ENCODE measurements at places on chromosomes 4 and X. TPM values are rescaled to one million over a fixed set of nuclear protein-coding genes. Genes with fewer than 3 reads are reported as not detected.

GRCh38 chr4:140754918-140755773 is 1.0 kb downstream of the TBC1D9 start:
- no peak for DNase-seq

GRCh38 chr4:6217716-6218381 is 17.5 kb upstream of the JAKMIP1 start:
- no peak for DNase-seq

DNA sequence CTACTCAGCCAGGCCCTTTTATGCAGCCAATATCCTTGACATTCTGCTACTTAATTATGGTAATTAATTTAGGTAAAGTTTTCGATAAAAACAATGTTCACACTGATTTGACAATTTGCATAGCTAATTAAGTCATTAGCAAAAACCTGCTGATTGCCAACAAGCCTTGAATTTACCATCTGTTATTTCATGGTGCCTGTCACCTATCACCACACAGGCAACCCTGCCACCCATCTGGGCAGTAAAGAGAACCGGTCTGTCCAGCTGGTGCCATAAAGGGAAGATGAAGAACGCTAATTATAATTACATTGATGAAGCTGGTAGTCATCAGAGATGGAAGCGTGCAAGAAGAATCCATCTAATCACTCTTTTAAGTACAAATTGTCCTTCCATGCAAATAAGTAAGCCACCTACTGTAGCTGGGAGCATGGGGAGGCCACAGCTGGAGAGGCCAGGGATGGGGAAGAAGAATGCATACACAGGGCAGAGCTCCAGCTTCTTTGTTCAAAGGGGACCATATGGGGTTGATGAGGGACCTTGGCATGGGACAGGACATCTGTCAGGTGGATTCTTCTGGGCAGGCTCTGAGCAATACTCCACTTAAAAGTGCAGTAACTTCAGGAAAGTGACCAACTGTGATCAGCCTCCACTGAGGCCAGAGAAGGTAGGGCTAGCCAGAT is 277.3 kb upstream of the TAPT1 start:
- DNase-seq, result no peak

DNA sequence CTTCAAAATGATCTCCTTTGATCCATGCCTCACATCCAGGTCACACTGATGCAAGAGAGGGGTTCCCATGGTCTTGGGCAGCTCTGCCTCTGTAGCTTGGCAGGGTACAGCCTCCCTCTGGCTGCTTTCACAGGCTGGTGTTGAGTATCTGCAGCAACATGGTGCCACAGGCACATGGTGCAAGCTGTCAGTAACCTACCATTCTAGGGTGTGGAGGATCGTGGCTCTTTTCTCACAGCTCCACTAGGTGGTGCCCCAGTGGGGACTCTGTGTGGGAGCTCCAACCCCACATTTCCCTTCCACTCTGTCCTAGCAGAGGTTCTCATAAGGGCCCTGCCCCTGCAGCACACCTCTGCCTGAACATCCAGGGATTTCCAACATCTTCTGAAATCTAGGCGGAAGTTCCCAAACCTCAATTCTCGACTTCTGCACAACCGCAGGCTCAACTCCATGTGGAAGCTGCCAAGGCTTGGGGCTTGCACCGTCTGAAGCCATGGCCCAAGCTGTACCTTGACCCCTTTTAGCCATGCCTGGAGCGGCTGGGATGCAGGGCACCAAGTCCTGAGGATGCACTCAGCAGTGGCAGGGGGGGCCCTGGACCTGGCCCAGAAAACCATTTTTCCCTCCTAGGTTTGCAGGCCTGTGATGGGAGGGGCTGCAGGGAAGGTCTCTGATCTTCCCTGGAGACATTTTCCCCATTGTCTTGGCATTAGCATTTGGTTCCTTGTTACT is 137.8 kb upstream of the NUDT6 start:
- DNase-seq, result no peak

DNA sequence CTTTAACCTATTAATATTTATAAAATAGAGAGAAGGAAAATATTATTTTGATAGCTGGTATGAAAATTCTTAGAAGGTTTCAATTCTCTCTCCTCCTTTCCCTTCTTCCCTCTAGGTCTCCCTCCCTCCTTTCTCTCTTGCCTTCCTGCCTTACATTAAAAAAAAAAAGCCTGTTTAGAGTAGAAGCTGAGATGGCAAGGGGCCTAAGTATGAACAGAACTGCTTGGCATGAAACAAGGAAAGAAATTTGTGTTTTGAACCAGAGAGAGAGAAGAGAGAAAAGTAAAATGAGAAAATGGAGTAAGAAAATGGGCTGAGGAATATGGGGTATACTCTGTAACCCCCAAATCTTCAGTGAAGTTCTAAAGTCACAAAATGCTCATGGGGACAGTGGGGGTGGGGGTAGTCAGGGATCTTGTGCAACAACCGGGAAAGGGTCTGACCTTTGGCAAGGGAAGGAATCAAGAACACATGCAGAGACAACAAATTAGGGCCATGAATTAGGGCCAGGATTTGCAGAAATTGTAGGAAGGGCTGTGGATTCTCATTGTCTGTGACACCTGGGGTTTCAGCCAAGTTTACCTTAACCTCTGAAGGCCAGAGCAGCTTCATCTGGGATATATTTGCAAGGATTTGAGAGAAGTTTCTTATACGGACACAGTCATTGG is 30.6 kb downstream of the SUPT20HL2 start:
- DNase-seq, result no peak

- no peak for DNase-seq
These were observed 13.3 kb upstream of the SCD5 start for GRCh38 chr4:82811838-82812341.

- DNase-seq, result no peak
These were observed 24.5 kb downstream of the CETN2 start for GRCh38 chrX:152806035-152806434.

GRCh38 chrX:31320740-31321139 is 248.9 kb upstream of the FTHL17 start:
- DNase-seq, result no peak

DNA sequence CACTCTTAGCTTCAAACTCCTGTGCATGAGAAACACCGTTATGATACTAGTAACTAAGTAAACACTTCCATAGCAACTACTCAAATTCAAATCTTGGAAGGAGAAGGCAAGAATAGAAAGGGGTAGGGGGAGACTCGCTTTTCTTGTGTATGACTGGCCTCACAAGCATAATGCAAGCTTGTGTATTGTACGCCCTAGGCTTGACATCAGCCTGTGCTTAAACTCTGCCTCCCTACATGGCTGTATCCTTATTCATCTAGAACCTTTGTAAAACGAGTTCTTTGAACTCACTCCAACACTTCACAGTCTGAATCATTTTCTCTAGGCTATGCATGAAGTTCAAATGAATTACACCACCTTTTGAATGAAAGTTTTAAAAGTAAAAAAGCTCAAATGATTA is 1071.2 kb upstream of the ADGRL3 start:
- DNase-seq, result no peak

DNA sequence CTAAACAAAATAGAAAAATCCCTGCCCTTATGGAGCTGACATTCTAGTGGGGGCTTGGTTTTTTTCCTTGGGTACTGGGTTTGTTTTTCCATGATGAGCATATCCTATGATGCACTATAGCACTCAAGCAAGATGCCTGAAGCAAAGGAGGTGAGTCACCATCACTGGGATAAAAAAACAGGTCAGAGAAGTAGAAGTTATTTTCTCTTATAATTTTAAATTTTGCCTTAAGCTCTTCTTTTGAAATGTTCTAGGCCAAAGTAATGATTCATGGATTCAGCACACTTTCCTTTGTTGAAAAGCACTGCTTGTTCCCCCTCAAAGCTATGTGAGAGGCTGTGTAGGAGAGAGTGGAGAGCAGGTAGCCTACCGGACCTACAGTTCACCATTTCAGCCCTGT is 15.2 kb upstream of the CXCL2 start:
- DNase-seq, result no peak

DNA sequence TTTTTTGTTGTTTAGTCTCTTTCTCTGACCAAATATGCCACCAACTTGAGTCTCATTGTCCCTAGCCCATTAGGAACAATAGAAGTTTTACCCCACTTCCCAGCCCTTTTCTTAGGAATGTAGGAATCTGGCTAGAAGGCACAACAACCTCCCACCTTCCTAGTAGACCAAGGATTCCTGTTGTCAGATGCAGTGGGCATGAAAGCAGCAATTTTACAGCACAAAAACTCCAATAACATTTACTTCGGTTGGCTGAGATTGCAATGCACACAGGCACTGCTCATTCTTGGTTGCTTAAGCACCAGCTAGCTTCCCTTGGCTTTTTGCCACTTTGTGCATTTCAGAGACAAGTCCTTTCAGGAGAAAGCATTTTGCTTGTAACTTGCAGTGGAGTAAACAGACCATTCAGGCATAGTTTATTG is 312.8 kb downstream of the TENM3 start:
- no peak for DNase-seq

WNK3 gene
- total RNA-seq, result 22.6 TPM

MRPL1 gene
- total RNA-seq, result 32.7 TPM

CC2D2A gene
- total RNA-seq, result 26.8 TPM

SPANXN4 gene
- total RNA-seq, result not detected

NSG1 gene
- total RNA-seq, result 55.0 TPM

NDST4 gene
- total RNA-seq, result 0.14 TPM

MAGEE2 gene
- total RNA-seq, result not detected

KLB gene
- total RNA-seq, result 0.43 TPM

DMD gene
- 23.2 TPM for total RNA-seq

RENBP gene
- total RNA-seq, result 2.5 TPM

CCSER1 gene
- total RNA-seq, result 11.6 TPM

ETDA gene
- total RNA-seq, result not detected
